Stimulated activated CD4-positive, alpha-beta T cell treated with anti-CD3 and anti-CD28 coated beads, TNF-alpha, amount 100 ng/mL, for 1 hour (primary cell): ENCODE measurements at places on chromosomes 12 and 14.

GRCh38 chr12:48078901-48079300 lies 27.0 kb downstream of the SENP1 start:
- DNase-seq, result no peak

- DNase-seq, result no peak
These were observed 91.0 kb upstream of the FOXN3 start for GRCh38 chr14:89507926-89508460.

GRCh38 chr12:111251787-111252186 lies 117.1 kb downstream of the PHETA1 start:
- DNase-seq, result no peak

DNA sequence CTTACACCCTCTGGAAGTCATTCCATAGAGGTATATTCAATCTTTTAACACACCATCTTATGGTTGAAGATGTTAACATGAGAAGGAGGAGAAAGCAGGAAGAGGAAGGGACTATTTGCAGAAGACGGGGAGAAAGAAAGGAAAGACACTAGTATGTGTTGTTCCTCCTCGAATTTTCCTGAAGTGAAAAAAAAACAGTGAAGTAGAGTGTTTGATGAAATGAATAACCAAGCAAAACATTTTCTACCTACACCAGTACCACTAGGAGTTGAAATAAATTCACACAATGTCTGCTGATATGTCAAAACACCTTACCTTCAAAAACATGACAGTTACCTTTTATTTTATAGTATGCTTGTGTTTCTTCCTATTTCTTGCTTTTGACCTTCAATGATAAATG lies 1.4 kb upstream of the CNOT2 start:
- DNase-seq, result no peak

GRCh38 chr12:6235499-6235898 lies 35.3 kb downstream of the CD9 start:
- DNase-seq, result no peak

DNA sequence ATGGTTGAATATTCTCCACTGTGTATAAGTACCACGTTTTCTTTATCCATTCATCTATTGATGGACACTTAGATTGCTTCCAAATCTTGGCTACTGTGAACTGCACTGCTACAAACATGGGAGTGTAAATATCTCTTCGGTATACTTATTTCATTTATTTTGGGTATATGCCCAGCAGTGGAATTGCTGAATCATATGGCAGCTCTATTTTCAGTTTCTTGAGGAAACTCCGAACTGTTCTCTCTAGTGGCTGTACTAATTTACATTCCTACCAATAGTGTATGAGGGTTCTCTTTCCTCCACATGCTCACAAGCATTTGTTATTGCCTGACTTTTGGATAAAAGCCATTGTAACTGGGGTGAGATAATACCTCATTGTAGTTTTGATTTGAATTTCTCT lies 623.1 kb upstream of the LRFN5 start:
- no peak for DNase-seq

DNA sequence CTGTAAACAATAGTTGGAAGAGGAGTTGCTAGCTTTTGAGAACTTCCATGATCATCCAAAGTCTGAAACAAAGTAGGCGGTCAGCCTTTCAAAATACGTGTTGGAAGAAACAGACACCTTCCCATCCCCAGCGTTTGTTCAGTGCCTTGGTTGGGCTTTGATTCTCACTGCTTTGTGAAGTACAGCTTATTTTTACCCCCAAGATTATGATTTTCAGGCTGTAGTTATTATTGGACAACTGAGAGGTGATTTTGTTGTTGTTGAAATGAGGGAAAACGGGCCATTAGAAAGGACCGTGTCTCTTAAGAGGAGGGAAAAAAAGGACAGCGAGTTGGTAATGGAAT lies 921 bp upstream of the CEP83 start:
- no peak for DNase-seq
